ENCODE measurements at places on chromosomes 1 and 21. TPM values are rescaled to one million over a fixed set of nuclear protein-coding genes. Genes with fewer than 3 reads are reported as not detected.

GRCh38 chr1:157496121-157496526, 56.2 kb downstream of the FCRL5 start:
- DNase-seq: peak; percentile 39

GRCh38 chr1:44817307-44817706, 9.0 kb downstream of the BTBD19 start:
- no peak for DNase-seq

- no peak for DNase-seq
Observed at GRCh38 chr1:61107638-61108037, 25.3 kb downstream of the NFIA start.

DNA sequence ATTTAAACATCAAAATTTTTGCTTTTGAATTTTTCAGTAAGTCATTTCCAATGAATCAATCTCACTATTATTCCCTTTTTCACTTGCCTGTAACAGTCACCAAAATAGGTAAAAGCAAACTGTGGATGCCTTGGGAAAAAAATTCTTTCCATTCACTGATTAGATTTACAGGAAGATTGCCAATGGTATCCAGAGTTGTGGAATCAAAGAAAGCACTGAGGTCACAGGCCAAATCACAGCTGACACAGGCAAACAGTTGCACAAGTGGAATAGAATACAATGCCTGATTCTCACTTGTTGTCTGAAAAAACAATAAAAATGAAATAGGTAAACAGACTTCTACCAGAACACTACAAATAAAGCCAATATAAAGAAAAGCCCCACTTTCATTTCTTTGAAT, 48.4 kb downstream of the LTN1 start:
- no peak for DNase-seq

DNA sequence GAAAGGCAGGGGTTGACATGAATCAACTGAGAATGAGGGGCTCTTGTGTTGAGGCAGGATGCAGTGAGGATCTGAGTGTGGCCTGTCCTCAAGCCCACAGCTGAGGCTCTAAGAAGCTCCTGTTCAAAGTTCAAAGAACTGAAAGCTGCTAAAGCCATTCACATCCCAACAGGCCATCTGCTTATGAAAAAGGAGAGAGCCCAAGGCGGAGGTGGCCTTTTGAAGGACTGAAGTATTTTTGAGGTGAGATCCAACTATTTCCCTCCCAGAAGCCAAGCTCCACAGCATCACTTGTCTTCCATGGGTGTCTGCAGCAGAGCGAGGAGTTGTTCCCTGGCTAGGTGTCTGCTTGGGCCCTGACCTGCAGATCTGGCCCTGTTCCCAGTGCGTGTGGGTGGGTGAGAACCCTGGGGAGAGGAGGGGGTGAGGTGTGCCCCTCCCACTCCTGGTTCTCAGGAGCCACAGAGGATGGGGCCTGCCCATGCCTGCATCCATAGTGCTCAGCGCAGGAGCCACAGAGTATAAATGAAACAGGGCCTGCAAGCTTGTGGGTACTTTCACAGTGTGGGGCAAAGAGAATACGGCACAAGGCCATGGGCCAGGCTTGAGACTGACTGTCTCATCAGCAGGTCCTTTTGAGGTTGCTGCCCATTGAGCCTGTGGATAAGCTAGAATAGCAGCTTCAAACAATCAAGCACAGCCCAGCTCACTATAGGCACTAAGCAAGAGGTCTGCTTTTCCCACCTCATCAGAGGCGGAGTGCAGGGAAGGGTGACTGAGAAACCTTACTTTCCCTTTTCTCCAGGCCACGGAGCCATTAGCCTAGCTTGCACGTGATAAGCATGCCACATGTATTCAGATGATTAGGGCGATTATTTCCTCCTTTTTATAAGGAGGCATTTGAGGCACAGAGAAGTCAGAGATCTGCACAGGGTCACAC, 15.7 kb downstream of the REG4 start:
- DNase-seq: no peak

DNA sequence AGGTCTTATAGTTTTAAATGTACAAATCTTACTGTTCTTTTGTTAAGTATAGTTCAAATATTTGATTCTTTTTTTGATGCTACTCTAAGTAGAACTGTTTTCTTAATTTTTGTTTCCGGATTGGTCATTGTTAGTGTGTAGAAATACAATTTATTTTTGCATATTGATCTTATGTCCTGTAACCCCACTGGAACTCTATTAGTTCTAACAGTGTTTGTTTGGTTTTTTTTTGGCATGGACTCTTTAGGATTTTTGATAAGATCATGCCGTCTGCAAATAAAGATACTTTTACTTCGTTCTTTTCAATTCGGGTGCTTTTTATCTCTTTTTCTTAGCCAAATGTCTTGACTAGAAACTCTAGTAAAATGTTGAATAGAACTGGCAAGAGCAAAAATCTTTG, 26.5 kb downstream of the GDAP2 start:
- DNase-seq: no peak

DNA sequence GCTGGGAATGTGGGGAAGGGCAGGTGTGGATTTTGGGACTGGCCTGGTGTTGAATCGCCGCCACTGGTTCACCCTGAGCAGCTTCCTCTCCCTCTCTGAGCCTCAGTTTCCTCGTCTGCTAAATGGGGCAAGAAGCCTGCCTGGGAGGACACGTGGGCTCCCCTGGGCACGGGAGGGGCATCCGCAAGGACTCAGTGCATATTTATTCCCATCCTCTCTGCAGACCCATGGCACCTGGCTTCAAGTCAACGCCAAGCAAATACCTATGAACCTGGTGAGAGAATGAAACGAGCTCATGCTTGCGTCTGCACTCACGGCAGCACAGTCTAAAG, 234.4 kb downstream of the PTPRU start:
- no peak for DNase-seq

GRCh38 chr1:47850451-47850850, 146.7 kb downstream of the TRABD2B start:
- no peak for DNase-seq

The NPHS2 gene
- total RNA-seq: not detected

- no peak for DNase-seq
Observed at GRCh38 chr1:97412166-97412565, 508.7 kb downstream of the DPYD start.

DNA sequence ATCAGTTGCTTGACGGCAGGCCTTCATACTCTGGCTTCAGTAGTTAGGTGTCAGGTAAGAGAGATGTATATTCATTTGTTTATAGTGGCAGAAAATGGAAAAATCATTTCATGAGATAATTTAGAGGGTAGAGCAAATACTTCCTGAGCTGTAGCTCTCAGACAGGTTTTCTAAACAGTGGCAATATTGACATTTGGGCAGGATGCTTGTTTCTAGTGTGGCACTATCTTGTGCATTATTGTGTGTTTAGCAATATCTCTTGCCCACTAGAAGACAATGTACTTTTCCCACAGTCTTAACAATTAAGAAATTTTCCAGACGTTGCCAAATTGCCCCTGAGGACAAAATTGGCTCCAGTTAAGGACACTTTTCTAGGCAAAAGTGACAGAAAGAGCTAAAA, 1143.1 kb downstream of the PLA2G4A start:
- no peak for DNase-seq

The TCHH gene
- total RNA-seq: 0.09 TPM

The WNT3A gene
- 0.06 TPM for total RNA-seq

DNA sequence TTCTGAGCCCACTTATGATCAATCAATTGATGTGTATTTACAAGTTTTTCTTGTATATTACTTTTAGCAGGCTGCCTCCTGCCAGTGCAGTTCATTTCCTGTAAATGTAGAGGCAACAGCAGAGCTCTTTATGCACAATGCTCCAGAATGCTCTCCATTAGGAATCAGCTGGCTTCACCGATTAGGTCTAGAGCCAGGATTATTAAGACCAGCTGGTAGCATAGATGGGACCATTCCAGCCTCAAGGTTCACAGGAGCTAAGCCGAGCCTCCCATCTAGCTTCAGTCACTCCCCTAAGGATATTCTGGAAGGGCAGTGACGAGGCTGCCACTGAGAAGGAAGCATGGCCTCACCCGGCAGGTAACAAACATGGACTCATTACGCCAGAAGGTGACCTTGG, 36.8 kb downstream of the DHRS3 start:
- DNase-seq: no peak

The ZNF644 gene
- total RNA-seq: 39.2 TPM

DNA sequence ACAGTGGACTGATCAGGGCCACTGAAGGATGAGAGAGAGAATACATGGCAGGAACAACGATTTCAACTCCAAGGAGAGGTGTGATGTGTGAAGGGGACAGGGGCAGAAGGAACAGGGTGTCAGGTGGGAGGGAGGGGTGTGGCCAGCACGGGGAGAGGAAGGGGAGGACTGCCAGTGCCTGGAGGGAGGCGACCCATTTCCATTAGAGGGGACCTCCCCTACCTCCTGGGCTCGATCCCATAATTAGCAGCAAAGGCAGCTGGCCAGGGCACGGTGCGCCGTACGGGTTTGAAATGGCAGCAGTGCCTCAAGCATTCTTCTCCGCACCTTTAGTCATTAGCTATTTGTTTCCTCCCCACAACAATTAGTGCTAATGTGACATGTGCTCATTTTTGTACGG, 22.7 kb downstream of the CRYAA start:
- DNase-seq: no peak

- no peak for DNase-seq
Observed at GRCh38 chr1:200524092-200524491, 96.5 kb downstream of the KIF14 start.

The PODN gene
- total RNA-seq: 250 TPM

The CRP gene
- 46.3 TPM for total RNA-seq

DNA sequence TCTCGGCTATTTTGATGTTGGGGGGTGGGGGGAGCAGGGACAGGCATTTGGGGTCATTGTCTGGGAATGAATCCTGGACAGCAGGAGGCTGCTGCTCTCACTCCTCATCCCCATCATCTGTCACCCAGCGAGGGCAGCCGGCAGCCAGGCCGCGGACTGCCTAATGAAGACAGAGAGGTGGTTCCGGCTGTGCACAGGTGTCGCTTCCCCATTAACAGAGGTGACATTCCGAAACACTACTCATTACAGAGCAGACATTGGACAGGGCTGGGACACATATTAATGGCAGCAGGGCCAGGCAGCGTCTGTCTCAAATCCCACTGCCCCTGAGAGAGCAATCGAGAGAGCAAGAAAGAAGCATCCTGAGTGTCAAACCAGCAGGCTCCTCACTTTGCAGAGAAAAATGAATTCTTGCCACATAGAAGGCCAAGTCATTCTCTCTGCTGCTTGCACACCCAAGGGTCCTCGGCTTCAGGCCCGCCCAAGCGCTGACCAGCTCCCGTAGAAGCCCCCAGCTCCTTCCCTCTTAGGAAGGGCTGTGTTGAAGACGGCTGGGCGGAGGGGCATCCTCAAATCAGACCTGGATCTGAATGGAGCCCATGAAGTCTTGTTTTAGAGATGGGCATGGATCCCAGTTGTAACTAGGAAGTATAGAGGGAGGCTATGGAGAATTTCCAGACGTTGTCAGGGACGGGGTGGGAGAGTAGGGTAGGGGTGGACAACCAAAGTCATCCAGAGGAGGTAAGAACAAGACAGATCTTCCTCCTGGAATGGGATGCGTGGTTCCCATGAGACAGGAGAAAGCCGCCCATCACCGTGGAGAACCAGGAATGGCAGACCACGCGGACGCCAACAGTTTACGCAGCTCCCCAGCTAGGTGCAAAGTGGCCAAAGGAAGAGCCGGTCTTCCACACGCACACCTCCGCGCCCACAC, 8.2 kb upstream of the LEMD1 start:
- no peak for DNase-seq

DNA sequence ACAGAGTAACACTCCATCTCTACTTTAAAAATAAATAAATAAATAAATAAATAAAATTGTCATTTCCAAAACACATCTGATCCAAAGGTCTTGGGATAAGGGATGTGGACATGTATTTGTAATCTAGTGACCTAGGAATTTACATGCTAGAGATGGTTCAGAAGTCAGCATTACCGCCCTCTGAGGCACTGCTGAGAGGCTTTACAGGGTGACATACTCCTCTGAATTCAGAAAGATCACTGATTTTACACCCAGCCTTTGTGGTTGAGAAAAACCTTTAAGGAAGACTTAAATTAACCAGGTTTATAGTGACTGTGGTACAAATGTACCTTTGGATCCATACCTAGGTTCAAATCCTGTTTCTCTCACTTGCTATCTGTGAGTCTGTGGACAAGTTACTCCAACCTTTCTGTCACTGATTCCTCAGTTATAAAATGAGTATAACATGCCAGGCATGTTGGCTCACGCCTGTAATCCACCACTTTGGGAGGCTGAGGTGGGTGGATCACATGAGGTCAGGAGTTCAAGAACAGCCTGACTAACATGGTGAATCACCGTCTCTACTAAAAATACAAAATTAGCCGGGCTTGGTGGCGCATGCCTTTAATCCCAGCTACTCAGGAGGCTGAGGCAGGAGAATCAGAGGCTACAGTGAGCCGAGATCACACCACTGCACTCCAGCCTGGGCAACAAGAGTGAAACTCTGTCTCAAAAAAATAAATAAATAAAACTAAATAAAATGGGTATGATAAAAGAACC, 20.1 kb downstream of the OSBPL9 start:
- DNase-seq: no peak

The KRTAP26-1 gene
- not detected for total RNA-seq

The OR2AK2 gene
- not detected for total RNA-seq

The CDA gene
- 1.6 TPM for total RNA-seq

DNA sequence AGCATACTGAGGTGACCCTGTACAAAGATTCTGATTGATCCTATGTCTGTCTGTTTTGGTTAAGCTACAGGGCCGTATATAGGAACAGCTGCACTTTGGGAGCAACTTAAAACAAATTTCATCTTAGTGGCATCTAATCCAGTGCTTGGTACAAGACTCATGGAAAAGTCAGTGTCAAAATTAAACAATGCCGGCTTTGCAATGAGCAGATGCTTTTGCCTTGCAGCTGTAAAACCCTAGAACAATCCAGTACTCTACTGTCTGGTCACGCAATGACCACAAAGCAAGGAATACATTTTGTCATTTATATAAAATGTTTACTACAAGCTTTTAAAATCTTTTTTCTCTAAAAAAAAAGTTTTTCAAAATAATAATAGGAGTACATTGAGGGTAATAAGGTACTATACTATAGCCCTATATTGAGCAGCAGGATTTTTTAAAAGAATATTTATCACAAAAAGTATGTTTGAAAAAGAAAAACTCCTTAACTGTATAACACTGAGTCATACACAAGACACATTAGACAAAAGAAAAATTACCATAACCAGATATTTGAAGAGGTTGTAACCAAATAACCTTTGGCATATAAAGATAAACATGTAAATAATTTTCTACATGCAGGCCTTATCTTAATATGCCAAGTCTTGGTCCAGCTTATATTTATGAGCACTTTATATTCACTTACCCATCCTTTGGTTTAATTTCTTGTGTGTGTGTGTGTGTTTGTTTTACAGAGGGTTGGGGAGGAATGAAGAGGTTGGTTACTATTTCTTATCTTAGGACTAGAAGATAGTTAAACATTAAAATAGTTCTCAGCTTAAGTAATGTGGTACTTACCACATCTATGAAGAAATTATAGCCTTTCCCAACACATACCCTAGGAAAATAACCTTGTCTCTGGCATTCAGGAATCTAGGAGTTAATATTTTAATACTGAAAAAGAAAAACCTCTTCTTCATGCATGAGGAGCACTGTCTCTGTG, 262.3 kb downstream of the FAF1 start:
- no peak for DNase-seq

GRCh38 chr1:36464605-36465393, 615 bp upstream of the MRPS15 start:
- no peak for DNase-seq

The RIMKLA gene
- total RNA-seq: 4.4 TPM

GRCh38 chr1:168372861-168373371, 92.2 kb downstream of the TBX19 start:
- DNase-seq: no peak

The CATSPERE gene
- total RNA-seq: 0.72 TPM

The TTC39A gene
- 62.3 TPM for total RNA-seq

Measured in mucosa of gallbladder (tissue), 1 donor.